ENCODE measurements at places on chromosomes 16 and 17.
A peak's percentile ranks its signal among the peaks of the same experiment; 100 is the strongest.

DNA sequence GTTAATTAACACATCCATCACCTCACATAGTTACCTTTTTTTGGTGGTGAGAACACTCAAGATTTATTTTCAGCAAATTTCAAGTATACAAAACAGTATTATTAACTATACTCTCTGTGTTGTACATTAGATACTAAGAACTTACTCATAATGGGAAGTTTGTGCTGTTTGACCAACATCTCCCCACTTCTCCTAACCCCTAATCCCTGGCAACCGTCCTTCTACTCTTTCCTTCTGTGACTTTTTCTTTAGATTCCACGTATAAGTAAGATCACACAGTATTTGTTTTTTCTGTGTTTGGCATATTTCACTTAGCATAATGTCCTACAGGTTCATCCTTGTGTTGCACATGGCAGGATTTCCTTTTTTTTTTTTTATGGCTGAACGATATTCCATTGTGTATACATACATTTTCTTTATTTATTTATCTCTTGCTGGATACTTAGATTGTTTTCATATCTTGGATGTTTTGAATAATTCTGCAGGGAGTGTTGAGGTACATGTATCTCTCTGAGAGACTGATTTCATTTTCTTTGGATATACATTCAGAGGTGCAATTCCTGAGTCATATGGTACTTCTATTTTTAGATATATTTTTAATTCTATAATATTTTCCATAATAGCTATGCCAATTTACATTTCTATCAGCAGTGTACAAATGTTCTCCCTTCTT lies 19.0 kb downstream of the PPM1D start:
- DNase-seq = no peak

DNA sequence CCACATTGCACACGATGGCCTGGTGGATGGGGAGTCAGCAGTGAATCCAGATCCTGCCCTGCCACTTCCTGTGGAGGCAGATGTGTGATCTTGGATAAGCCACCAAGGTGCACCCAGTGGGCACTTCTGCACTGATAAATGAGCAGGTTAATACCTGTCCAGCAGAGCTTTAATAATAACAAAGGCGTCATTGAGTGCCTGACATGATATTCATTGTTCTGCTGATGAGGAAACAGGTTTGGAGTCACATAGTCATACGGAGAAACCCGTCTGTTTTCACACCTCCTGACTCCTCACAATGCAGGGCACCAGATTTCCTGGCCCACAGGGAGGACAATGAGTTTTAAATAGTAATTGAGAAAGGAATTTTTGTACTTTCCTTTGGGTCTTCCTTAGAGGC lies 324.6 kb upstream of the CDH5 start:
- no peak for DNase-seq

DNA sequence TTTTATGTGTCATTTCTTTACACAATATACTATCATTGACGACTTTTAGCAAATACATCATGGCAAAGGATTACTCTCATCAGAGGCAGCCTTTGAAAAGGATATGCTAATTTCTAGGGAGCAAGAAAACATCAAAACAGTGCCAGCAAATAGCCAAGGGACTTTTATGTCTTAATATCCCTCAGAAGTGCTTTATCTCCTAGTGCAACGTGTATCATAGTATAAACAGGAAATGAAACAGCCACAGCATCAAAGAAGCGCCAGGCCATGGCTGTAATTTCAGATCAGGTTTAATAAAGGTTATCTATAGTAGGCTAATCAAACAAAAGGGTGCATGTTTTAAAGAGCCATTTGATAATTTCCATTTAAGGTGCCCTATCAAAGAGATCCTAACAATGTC lies 159.9 kb downstream of the AXIN2 start:
- no peak for DNase-seq

DNA sequence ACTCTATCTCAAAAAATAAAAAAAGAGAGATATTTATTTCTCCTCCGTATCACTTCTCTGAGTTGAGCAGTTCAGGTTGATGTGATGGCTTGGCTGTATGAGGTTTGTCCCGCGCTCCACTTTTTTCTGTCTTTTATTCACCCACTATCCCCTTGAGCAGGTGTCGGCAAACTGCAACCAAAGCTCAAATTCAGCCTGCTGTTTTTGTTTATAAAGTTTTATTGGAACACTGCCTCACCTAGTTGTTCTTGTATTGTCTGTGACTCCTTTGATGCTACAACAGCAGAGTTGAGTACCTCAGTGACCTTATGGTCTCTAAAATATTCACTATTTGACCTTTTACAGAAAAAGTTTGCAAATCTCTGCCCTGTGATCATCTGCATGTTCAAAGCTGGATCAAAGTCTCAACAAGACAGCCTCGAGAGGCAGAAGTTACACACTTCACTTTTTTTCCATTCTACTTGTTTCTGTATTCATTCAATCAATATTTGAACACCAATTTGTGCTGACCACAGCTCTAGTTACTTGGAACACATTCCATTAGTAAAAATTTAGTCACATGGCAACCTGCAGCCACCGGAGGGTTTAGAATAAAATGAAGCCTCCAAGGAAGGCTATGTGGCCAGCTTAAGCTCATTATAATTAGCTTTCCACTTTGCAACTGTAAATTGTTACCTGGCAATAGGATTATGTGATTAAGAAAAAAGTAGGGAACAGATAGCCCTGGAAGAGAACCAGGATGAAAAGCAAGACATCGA lies 945.8 kb downstream of the KCNJ2 start:
- no peak for DNase-seq

GRCh38 chr17:60036796-60037677 lies 41.7 kb downstream of the HEATR6 start:
- peak; percentile 80 for DNase-seq

DNA sequence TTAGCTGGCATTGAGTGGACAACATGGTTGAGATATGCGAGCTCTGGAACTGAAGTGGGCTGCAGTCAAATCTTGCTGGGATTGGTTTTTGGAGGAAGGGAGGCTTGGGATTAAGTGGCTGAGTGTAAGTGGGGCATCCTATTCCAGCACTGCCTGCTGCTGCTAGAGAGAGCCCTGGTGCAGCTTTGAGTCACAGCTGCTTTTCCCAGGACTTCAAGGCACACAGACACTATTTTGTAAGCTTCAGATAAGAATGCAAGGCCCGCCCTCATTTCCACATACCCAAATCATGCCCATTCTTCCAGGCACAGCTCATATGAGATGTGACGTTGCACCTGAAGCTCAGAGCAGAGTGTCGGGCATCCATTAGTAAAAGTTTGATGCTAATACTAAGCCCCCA lies 10.2 kb upstream of the MAF start:
- DNase-seq = peak; percentile 16
